ENCODE measurements at places on chromosomes 2 and 18. TPM values are rescaled to one million over a fixed set of nuclear protein-coding genes. Genes with fewer than 3 reads are reported as not detected.

TUBA3E gene
- total RNA-seq = not detected

APOB gene
- not detected for total RNA-seq

MC2R gene
- not detected for total RNA-seq

- no peak for DNase-seq
Measured at GRCh38 chr2:67399144-67399543, 2.0 kb downstream of the ETAA1 start.

DNA sequence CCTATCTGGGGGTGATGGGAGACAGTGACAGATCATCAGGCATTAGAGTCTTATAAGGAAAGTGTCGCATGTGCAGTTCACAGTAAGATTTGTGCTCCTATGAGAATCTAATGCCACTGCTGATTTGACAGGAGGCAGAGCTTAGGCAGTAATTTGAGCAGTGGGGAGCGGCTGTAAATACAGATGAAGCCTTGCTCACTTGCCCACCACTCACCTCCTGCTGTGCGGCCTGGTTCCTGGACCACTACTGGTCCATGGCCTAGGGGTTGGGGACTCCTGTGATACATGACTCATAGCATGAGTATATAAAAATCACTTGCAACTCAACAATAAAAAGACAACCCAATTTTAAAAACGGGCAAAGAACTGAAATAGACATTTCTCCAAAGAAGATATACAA, 71.1 kb upstream of the ACAA2 start:
- no peak for DNase-seq

- DNase-seq = no peak
Measured at GRCh38 chr18:7924616-7925015, 357.5 kb downstream of the PTPRM start.

DNA sequence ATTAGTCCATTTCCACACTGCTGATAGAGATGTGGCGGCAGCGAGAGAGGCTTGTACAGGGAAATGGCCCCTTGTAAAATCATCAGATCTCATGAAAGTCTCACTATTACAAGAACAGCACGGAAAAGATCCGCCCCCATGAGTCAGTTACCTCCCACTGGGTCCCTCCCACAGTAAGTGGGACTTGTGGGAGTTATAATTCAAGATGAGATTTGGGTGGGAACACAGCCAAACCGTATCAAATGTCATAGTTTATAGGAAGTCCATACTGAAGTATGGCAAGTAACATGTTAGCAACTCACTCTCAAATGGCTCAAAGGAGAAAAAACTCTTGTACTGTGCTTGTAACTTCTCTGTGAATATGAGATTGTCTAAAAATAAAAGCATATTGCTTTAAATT, 56.1 kb downstream of the FARP2 start:
- DNase-seq = peak; percentile 37

- DNase-seq = no peak
Measured at GRCh38 chr2:178473373-178473772, 5.0 kb downstream of the FKBP7 start.

- no peak for DNase-seq
Measured at GRCh38 chr2:64753399-64753798, 99.7 kb upstream of the SERTAD2 start.

All from M059J (cell line).